B cell (primary cell): ENCODE measurements at places on chromosomes 4 and X. TPM values are rescaled to one million over a fixed set of nuclear protein-coding genes. Genes with fewer than 3 reads are reported as not detected.

SPANXN3 gene
- total RNA-seq = not detected in 2 replicates

RNF113A gene
- 32.1 and 37.2 TPM in 2 replicates for total RNA-seq

SRPK3 gene
- total RNA-seq = not detected in 2 replicates

PLK4 gene
- total RNA-seq = 2.8 and 4.3 TPM in 2 replicates

PRR32 gene
- not detected in 2 replicates for total RNA-seq

XG gene
- total RNA-seq = 0.56 TPM in 1 of 2 replicates, not detected in the other

PRDM5 gene
- not detected in 2 replicates for total RNA-seq

SLC4A4 gene
- not detected in 2 replicates for total RNA-seq

FATE1 gene
- total RNA-seq = not detected in 2 replicates

PAGE4 gene
- not detected in 2 replicates for total RNA-seq

TMPRSS11A gene
- not detected in 2 replicates for total RNA-seq

GRCh38 chr4:112817933-112818593 is 181.1 kb downstream of the LARP7 start:
- DNase-seq = peak; percentile 69
- peaks cover 5% of the 10 kb centered on the region for H3K4me1 ChIP-seq
- H3K27me3 ChIP-seq = no peaks in the 10 kb centered on the region
- H3K4me3 ChIP-seq = peak overlapping the region; percentile 34

- H3K36me3 ChIP-seq = peaks cover 8% of the 10 kb centered on the region
- no peak overlapping the region for H3K4me3 ChIP-seq
- no peak for DNase-seq
- peaks cover 93% of the 10 kb centered on the region for H3K4me1 ChIP-seq
- H3K27ac ChIP-seq = peak overlapping the region; percentile 18
- no peaks in the 10 kb centered on the region for H3K27me3 ChIP-seq
These were observed 10.0 kb downstream of the SH3BP2 start for GRCh38 chr4:2802618-2803531.

- H3K4me1 ChIP-seq = peaks cover 8% of the 10 kb centered on the region
- no peak overlapping the region for H3K27ac ChIP-seq
- no peak for DNase-seq
- H3K27me3 ChIP-seq = no peaks in the 10 kb centered on the region
These were observed 5.1 kb downstream of the PIGG start for GRCh38 chr4:504076-504475.

DNA sequence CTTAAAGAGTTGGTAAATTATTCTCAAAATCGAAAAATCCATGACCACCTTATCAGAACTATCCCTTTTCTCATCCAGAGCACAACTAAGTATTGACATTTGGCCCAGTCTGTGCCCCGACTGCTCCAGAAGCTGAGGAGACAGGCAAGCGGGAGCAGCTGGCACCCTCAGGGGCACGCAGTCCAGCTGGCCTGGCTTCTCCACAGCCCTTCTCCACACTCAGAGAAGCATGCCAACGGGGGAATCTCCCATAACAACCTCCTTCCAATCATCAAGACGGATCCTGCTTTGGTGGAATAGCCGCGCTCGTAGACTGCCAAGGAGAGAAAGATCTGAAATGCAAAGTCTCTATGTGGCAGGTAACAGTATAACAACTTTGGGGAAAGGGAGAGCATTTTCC is 85.4 kb downstream of the AFAP1 start:
- H3K4me1 ChIP-seq = no peaks in the 10 kb centered on the region
- H3K36me3 ChIP-seq = no peaks in the 10 kb centered on the region
- no peak overlapping the region for H3K27ac ChIP-seq
- no peak for DNase-seq
- H3K4me3 ChIP-seq = no peak overlapping the region
- no peaks in the 10 kb centered on the region for H3K27me3 ChIP-seq

GRCh38 chrX:48522291-48522690 is 683 bp downstream of the EBP start:
- no peaks in the 10 kb centered on the region for H3K27me3 ChIP-seq
- DNase-seq = no peak
- peak overlapping the region; percentile 18 for H3K4me3 ChIP-seq
- peaks cover 19% of the 10 kb centered on the region for H3K4me1 ChIP-seq

DNA sequence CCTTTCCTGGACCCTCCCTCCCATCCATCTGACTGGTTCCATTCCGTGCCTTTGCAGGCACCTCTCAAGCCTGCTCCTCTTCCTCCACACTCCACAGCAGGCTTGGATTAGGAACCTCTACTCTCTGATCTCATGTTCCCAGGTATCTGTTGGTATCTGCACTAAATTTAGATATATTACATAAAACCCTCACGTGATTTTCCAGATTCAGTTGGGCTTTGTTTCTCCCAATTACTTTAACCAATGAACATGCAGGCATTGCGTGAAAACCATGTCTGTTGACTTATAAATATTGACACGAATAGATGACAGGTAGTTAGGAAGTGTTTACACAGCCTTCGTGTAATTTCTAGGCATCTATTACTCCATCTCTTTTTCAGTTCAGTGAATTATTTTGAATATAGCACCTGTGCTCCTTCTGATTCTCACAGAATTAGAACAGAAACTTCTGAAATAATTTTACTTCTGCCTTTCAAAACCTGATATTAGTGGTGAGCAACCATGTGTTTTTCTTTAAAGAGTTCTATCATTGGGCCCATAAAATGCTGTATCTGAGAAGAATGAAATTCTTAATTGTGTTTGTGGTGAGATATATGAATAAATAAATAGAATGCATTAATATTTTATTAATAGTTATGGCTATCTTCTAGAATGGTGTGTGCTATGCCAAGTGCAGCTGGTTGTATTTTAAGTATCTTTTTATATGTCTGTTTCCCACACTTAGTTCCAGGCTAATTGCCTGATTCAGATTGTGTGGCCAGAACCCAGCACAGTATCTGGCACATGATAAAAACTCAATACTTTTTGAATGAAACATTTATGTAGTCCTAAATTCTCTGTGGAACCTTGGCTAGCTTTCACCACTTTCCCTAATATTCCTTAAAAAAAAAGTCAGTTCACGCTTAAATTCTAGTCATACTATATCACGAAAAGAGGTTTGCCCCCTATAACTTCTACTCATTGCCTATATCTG is 304.8 kb downstream of the QDPR start:
- no peaks in the 10 kb centered on the region for H3K36me3 ChIP-seq
- H3K4me3 ChIP-seq = no peak overlapping the region
- H3K4me1 ChIP-seq = no peaks in the 10 kb centered on the region
- H3K27ac ChIP-seq = no peak overlapping the region

DNA sequence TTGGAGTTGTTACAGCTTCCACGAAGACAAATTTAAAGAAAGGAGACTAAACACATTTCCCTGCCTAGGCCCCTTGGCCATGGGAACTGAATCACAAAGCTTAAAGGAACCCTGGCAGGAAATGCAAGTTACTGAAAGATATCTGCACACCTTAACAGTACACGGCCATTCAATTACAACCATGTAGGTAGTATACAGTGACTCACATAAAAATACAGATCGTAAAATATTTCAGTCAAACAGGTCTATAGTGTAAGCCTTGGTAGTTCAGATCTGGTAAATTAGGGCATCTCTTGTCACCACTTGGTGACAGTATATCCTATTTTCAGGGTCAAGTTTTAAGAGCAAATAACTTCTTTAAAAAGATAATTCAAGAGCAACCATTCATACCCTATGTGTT is 112.0 kb downstream of the ATG4A start:
- H3K27me3 ChIP-seq = no peaks in the 10 kb centered on the region
- H3K27ac ChIP-seq = no peak overlapping the region
- H3K4me3 ChIP-seq = no peak overlapping the region
- no peak for DNase-seq
- H3K36me3 ChIP-seq = no peaks in the 10 kb centered on the region

GRCh38 chr4:6693231-6694176 is at the start of gene S100P:
TSS of gene S100P (plus strand) at chr4:6693878. CDS start at chr4:6693933, 55 bp downstream.
- no peaks in the 10 kb centered on the region for H3K4me1 ChIP-seq
- no peak for DNase-seq
- H3K4me3 ChIP-seq = no peak within 1 kb of the TSS
- no peaks in the 10 kb centered on the region for H3K27me3 ChIP-seq

- H3K4me1 ChIP-seq = no peaks in the 10 kb centered on the region
- H3K27me3 ChIP-seq = no peaks in the 10 kb centered on the region
- no peak overlapping the region for H3K4me3 ChIP-seq
- no peaks in the 10 kb centered on the region for H3K36me3 ChIP-seq
These were observed 60.1 kb upstream of the ACSL4 start for GRCh38 chrX:109793191-109793590.

- H3K4me3 ChIP-seq = no peak overlapping the region
- no peaks in the 10 kb centered on the region for H3K36me3 ChIP-seq
- no peak for DNase-seq
- no peak overlapping the region for H3K27ac ChIP-seq
These were observed 6.6 kb downstream of the IBSP start for GRCh38 chr4:87805971-87806370.

DNA sequence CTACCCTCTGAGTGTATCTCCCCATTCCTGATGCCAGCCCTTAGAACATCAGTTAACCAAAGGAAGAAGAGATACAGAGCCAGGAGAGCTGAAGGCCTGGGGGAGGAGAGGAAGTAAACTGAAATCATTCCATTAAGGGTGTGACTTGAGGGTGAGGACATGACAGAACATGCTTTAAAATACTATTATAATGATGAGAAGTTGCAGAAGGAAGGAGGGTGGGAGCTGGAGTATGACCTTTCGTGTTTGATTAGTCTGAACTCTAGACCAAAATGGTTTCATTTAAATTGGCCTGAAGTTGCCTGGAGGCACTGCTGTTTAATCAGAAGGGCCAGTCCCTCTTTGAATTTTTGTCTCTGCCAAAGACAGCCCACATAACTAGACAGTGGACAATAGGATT is 11.4 kb downstream of the INTS6L start:
- no peak overlapping the region for H3K27ac ChIP-seq
- no peak overlapping the region for H3K4me3 ChIP-seq
- H3K4me1 ChIP-seq = peaks cover 10% of the 10 kb centered on the region
- DNase-seq = no peak
- no peaks in the 10 kb centered on the region for H3K36me3 ChIP-seq
- H3K27me3 ChIP-seq = no peaks in the 10 kb centered on the region

DNA sequence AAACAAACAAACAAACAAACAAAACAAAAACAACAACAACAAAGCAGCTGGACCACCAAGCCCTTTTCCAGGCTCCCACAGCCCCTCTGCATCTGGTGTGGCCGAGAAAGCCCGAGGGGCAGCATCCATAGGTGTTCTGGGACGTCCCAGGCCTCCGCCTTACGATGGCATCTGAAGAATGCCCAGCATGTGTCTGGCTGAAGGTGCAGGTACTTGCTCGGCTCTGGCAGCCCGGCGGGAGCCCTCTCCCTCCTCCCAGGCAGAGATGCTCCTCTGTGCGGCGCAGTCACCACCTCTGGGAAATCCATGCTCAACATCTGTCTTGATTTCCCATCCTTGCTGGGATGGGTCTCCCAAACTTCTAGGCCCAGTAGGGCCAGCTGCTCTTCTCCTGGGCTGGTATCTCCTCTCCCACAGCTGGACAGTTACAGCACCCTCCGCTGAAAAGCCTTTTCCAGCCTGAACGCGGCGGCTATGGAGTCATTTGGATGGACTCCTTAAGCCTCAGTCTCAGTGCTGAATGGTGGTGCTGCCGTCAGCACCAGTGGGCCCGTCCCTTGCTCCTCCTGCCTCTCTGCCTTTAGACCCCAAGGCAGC is 4.3 kb downstream of the PSAPL1 start:
- no peaks in the 10 kb centered on the region for H3K36me3 ChIP-seq
- H3K27me3 ChIP-seq = no peaks in the 10 kb centered on the region
- H3K4me1 ChIP-seq = no peaks in the 10 kb centered on the region
- no peak for DNase-seq
- H3K4me3 ChIP-seq = no peak overlapping the region

- H3K4me1 ChIP-seq = peaks cover 18% of the 10 kb centered on the region
- H3K36me3 ChIP-seq = peaks cover 34% of the 10 kb centered on the region
- H3K27me3 ChIP-seq = no peaks in the 10 kb centered on the region
- no peak overlapping the region for H3K27ac ChIP-seq
- peak overlapping the region; percentile 35 for H3K4me3 ChIP-seq
These were observed 20.5 kb downstream of the MAEA start for GRCh38 chr4:1310031-1310795.

- peaks cover 16% of the 10 kb centered on the region for H3K4me1 ChIP-seq
- H3K27me3 ChIP-seq = peaks cover 20% of the 10 kb centered on the region
- H3K36me3 ChIP-seq = no peaks in the 10 kb centered on the region
- no peak for DNase-seq
These were observed 72.5 kb downstream of the RGS12 start for GRCh38 chr4:3365326-3365725.

- no peaks in the 10 kb centered on the region for H3K4me1 ChIP-seq
- H3K36me3 ChIP-seq = no peaks in the 10 kb centered on the region
- DNase-seq = no peak
- no peak overlapping the region for H3K27ac ChIP-seq
These were observed 187.5 kb downstream of the QDPR start for GRCh38 chr4:17324386-17324830.
